Spleen (tissue), 13 donors: ENCODE measurements at places on chromosomes 11 and 22. TPM values are rescaled to one million over a fixed set of nuclear protein-coding genes. Genes with fewer than 3 reads are reported as not detected.

PKP3 gene
- 0.21 TPM for polyA plus RNA-seq

SLC22A9 gene
- not detected for polyA plus RNA-seq

DNA sequence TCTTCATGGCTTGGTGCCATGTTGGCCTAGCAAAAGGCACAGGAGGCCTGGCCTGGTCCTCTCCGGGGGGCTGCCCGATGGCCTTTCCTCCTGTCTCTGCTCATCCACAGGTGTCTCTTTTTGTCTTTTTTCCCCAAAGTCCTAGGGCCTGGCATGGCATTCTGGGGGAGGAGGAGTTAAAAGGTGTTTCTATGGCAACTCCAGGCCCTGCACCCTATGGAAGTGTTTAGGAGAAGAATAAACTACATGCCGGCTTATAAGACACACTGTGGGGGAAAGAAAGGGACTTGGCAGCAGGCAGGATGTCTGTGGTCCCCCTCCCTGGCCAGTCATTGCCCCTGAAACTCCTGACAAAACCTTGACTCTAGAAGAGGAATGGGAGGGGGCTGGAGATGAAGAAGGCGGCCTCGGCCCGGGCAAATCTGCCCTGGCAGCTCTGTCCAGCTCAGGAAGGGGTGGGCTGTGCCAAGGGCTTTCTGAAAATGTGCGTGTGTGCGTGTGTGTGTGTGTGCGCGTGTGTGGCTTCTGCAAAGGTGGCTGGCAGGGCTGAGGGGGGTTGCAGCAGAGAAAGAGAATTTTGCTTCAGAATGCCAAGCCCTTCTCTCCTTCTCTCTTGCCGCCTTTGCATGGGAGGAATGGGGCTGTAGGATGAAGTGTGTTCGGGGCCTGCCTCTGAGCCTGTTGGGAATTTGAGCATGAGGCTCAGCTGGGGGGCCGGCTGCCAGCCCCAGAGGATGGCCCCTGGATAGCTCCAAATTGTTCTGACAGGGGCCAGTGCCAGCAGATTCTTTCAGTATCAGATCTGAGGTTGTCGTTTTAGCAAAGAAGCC, 3.2 kb downstream of the TIMP3 start:
- peak overlapping the region; percentile 87 for H3K27ac ChIP-seq
- H3K4me1 ChIP-seq = no peaks in the 10 kb centered on the region
- no peaks in the 10 kb centered on the region for H3K36me3 ChIP-seq
- DNase-seq = no peak

DNA sequence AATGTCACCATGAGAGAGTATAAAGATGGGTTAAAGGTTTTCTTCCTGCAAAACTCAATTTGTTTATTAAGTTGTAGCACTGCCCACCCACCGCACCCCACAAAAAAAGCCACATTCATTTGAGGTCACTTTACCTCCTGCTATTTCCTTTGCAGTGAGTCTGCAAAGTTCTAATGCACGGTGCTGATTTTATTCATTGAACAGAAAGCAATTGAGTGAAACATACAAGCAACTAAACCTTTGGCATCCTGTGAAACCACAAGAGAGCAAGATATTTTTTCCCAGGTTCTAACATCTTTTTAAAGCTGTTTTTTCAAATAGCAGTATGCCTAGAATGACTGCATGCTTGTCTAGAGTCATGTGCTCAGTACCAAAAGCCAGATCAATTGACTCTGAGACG, 39.0 kb downstream of the RRAS2 start:
- no peak overlapping the region for H3K4me3 ChIP-seq
- no peaks in the 10 kb centered on the region for H3K27me3 ChIP-seq
- no peak overlapping the region for H3K27ac ChIP-seq
- H3K36me3 ChIP-seq = no peaks in the 10 kb centered on the region

- H3K27ac ChIP-seq = peak within 1 kb of the TSS; percentile 95
- H3K36me3 ChIP-seq = peaks cover 27% of the 10 kb centered on the region
- DNase-seq = peak; percentile 97
- peak within 1 kb of the TSS; percentile 97 for H3K4me3 ChIP-seq
- peaks cover 74% of the 10 kb centered on the region for H3K4me1 ChIP-seq
- H3K27me3 ChIP-seq = peaks cover 14% of the 10 kb centered on the region
Observed at GRCh38 chr11:842370-843002, at the start of the genes POLR2L and TSPAN4. TSS of gene POLR2L (minus strand) at chr11:842529. CDS start at chr11:842508, 21 bp downstream. TSS of gene TSPAN4 (plus strand) at chr11:842852. CDS start at chr11:850305, 7,453 bp downstream.

GRCh38 chr11:77421041-77421723, 52.7 kb downstream of the PAK1 start:
- no peak overlapping the region for H3K27ac ChIP-seq
- DNase-seq = no peak
- no peaks in the 10 kb centered on the region for H3K4me1 ChIP-seq
- no peak overlapping the region for H3K4me3 ChIP-seq
- H3K36me3 ChIP-seq = no peaks in the 10 kb centered on the region

DNA sequence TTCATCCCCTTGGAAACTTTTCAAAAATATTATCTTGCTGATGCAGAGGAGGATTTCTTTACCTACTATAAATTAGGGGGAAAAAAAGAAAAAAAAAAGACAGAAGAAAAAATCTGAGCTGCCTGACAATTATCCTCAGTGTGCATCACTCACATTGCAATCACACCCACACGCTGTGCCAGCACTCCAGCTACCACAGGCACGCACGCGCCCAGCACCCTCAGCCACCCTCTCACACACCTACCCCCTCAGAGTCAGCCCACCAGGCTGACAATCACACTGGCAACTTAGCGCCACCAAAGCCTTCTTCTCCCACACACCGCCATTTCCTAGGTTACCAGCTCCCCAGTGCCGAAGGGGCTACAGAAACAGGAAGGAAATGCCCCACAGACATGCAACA, 236.1 kb downstream of the KCNA4 start:
- no peaks in the 10 kb centered on the region for H3K36me3 ChIP-seq
- no peak overlapping the region for H3K4me3 ChIP-seq
- no peak overlapping the region for H3K27ac ChIP-seq
- no peaks in the 10 kb centered on the region for H3K4me1 ChIP-seq
- no peak for DNase-seq

GRCh38 chr11:80862011-80862410, 1421.2 kb upstream of the TENM4 start:
- H3K4me3 ChIP-seq = no peak overlapping the region
- H3K27me3 ChIP-seq = no peaks in the 10 kb centered on the region
- H3K27ac ChIP-seq = no peak overlapping the region
- H3K4me1 ChIP-seq = no peaks in the 10 kb centered on the region

XKR3 gene
- polyA plus RNA-seq = 0.06 TPM

DNA sequence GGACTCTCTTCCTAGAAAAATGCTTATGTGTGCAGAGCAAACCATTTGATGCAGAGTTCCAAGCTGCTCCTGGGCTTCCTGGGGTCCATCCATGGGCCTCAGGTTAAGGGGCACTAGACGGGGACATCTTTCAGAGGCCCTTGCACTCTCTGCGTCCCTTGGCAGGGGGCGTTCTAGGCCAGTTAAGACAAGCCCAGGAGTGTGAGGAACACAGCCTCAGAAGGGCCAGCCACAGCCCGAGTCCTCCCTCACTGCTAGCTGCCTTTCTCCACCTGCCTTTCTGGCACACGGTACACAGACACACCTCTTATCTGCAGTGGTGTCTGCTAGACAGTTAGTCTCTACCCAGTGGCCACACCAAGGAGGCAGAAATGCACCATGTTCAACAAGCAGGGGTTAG, 18.0 kb upstream of the BID start:
- no peaks in the 10 kb centered on the region for H3K27me3 ChIP-seq
- H3K36me3 ChIP-seq = peaks cover 35% of the 10 kb centered on the region
- H3K4me1 ChIP-seq = peaks cover 40% of the 10 kb centered on the region
- DNase-seq = no peak
- no peak overlapping the region for H3K4me3 ChIP-seq

- H3K4me3 ChIP-seq = no peak overlapping the region
- H3K27ac ChIP-seq = peak overlapping the region; percentile 94
- H3K27me3 ChIP-seq = no peaks in the 10 kb centered on the region
- H3K4me1 ChIP-seq = peaks cover 57% of the 10 kb centered on the region
- DNase-seq = no peak
Observed at GRCh38 chr11:62677714-62678113, 1.2 kb downstream of the UBXN1 start.

- H3K27me3 ChIP-seq = no peaks in the 10 kb centered on the region
- no peaks in the 10 kb centered on the region for H3K4me1 ChIP-seq
- no peak overlapping the region for H3K4me3 ChIP-seq
- H3K27ac ChIP-seq = no peak overlapping the region
- no peaks in the 10 kb centered on the region for H3K36me3 ChIP-seq
Observed at GRCh38 chr11:22552885-22553284, 72.7 kb downstream of the FANCF start.

- no peak overlapping the region for H3K4me3 ChIP-seq
- DNase-seq = peak; percentile 83
- H3K36me3 ChIP-seq = peaks cover 48% of the 10 kb centered on the region
- peaks cover 73% of the 10 kb centered on the region for H3K4me1 ChIP-seq
- no peaks in the 10 kb centered on the region for H3K27me3 ChIP-seq
Observed at GRCh38 chr11:64793271-64794160, 9.5 kb downstream of the MAP4K2 start.

- H3K27me3 ChIP-seq = no peaks in the 10 kb centered on the region
- no peak overlapping the region for H3K4me3 ChIP-seq
- peaks cover 27% of the 10 kb centered on the region for H3K4me1 ChIP-seq
- DNase-seq = peak; percentile 75
- peak overlapping the region; percentile 80 for H3K27ac ChIP-seq
Observed at GRCh38 chr11:96155627-96156378, 187.2 kb downstream of the MAML2 start.

ABCC8 gene
- 0.42 TPM for polyA plus RNA-seq

- H3K27ac ChIP-seq = no peak overlapping the region
- H3K36me3 ChIP-seq = no peaks in the 10 kb centered on the region
- DNase-seq = no peak
- no peaks in the 10 kb centered on the region for H3K27me3 ChIP-seq
- H3K4me1 ChIP-seq = peaks cover 6% of the 10 kb centered on the region
Observed at GRCh38 chr11:62383822-62384221, 35.0 kb upstream of the SCGB1A1 start.

GRCh38 chr11:64619811-64620380, 28.9 kb downstream of the SLC22A12 start:
- H3K27ac ChIP-seq = no peak overlapping the region
- H3K4me1 ChIP-seq = peaks cover 21% of the 10 kb centered on the region
- H3K27me3 ChIP-seq = no peaks in the 10 kb centered on the region
- no peak for DNase-seq
- H3K4me3 ChIP-seq = no peak overlapping the region

- H3K4me3 ChIP-seq = no peak overlapping the region
- H3K36me3 ChIP-seq = no peaks in the 10 kb centered on the region
- H3K4me1 ChIP-seq = peaks cover 8% of the 10 kb centered on the region
Observed at GRCh38 chr11:16015741-16016467, 340.4 kb downstream of the SOX6 start.

TPBGL gene
- polyA plus RNA-seq = 0.15 TPM

DNA sequence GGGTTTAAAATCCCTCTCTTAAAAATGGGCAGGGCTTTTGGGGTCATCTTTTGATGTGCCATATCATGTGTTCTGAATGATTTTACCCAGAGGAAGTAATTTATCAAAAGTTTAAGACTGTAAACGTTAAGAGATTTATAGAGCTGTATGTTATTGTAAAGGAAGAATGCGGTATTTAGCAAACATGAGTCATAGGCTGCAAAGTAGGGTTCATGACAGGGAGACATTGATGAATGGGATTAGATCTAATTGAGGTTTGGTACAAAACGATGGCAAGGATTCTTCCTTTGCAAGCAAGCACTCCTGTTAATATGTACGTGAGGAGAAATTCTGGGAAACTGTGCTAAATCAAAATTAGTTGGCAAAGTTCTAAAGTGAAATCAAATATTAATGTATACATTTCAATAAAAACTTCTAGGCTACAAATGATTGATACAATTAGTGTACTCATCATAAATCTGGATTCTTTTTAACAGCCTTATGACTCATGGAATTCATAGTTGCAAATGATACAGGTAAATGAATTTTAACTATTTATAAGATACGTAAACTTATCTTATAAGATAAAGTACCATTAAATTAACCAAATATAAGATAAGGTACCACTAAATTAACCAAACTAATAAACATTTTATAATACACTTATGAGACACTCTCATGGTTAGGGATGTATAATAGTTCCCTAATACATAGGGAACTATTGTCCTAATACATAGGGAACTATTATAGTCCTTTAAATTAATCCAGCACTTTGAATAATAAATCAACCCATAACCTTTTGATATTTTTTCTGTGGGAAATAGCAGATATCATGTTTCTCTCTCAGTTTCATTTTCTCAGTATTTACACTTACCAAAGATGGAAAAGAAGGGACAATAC, 58.4 kb downstream of the KIF18A start:
- no peaks in the 10 kb centered on the region for H3K36me3 ChIP-seq
- H3K27me3 ChIP-seq = no peaks in the 10 kb centered on the region
- H3K4me3 ChIP-seq = no peak overlapping the region

WNT11 gene
- polyA plus RNA-seq = 0.62 TPM

GRCh38 chr11:15346907-15347306, 232.2 kb downstream of the INSC start:
- no peak overlapping the region for H3K27ac ChIP-seq
- H3K36me3 ChIP-seq = no peaks in the 10 kb centered on the region
- no peak overlapping the region for H3K4me3 ChIP-seq

GRCh38 chr11:36023922-36024321, 80.1 kb downstream of the LDLRAD3 start:
- H3K4me1 ChIP-seq = no peaks in the 10 kb centered on the region
- no peaks in the 10 kb centered on the region for H3K36me3 ChIP-seq
- H3K27ac ChIP-seq = no peak overlapping the region
- H3K4me3 ChIP-seq = no peak overlapping the region

DNA sequence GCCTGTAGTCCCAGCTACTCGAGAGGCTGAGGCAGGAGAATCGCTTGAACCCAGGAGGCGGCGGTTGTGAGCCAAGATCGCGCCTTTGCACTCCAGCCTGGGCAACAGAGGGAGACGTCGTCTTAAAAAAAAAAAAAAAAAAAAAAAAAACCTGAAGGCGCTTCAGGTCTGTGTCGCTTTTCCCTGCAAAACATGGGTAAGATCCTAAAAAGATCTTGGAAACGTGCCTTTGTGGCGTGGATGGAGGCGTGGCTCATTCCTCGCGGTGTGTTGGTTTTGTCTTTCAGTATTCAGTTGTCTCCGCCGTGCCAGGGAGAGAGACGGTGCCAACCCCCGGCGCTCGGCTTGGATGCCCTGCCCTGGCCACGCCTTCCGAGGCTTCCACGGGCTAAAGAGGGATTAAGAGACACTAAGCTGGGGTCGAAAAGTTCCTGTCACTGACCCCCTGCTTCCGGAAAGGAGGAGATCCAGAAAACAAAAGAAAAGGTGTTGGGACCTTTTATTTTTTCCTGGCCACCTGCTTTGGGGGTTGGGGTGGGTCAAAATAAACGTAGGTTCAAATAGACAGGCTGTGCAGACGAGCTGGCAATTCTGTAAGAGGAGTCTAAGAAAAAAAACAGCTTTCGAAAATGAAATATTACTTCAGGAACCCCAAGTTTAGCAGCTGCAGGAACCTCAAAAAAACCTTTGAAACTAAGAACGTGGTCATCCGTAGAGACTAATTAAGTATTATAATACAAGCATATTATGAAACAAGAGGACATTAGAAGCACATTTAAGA, 1.1 kb upstream of the SLC35F2 start:
- H3K27me3 ChIP-seq = no peaks in the 10 kb centered on the region
- peaks cover 19% of the 10 kb centered on the region for H3K4me1 ChIP-seq
- no peaks in the 10 kb centered on the region for H3K36me3 ChIP-seq
- peak overlapping the region; percentile 71 for H3K27ac ChIP-seq
- peak; percentile 87 for DNase-seq

B4GALNT4 gene
- polyA plus RNA-seq = 1.6 TPM

- H3K4me3 ChIP-seq = no peak overlapping the region
- no peaks in the 10 kb centered on the region for H3K4me1 ChIP-seq
- DNase-seq = no peak
Observed at GRCh38 chr11:36089920-36090319, 146.1 kb downstream of the LDLRAD3 start.

CNIH2 gene
- polyA plus RNA-seq = 0.26 TPM

GRCh38 chr22:40426594-40427333, 56.4 kb downstream of the SGSM3 start:
- DNase-seq = no peak
- H3K4me1 ChIP-seq = peaks cover 42% of the 10 kb centered on the region
- H3K27ac ChIP-seq = no peak overlapping the region
- no peaks in the 10 kb centered on the region for H3K27me3 ChIP-seq
- peaks cover 72% of the 10 kb centered on the region for H3K36me3 ChIP-seq

SCGB1D2 gene
- polyA plus RNA-seq = not detected

DENND6B gene
- polyA plus RNA-seq = 10.4 TPM

MTFP1 gene
- 30.4 TPM for polyA plus RNA-seq

SYT13 gene
- 0.02 TPM for polyA plus RNA-seq
